ENCODE measurements at places on chromosomes 1 and 21. TPM values are rescaled to one million over a fixed set of nuclear protein-coding genes. Genes with fewer than 3 reads are reported as not detected.

- peak; percentile 33 for DNase-seq
Measured at GRCh38 chr1:36161641-36162531, 5.9 kb downstream of the MAP7D1 start.

GRCh38 chr1:68128157-68128556 lies 77.7 kb upstream of the DIRAS3 start:
- DNase-seq, result peak; percentile 41

- DNase-seq, result no peak
Measured at GRCh38 chr1:26696119-26696653, 371 bp downstream of the ARID1A start.

- DNase-seq, result no peak
Measured at GRCh38 chr1:236966636-236967035, 37.6 kb downstream of the MT1HL1 start.

DNA sequence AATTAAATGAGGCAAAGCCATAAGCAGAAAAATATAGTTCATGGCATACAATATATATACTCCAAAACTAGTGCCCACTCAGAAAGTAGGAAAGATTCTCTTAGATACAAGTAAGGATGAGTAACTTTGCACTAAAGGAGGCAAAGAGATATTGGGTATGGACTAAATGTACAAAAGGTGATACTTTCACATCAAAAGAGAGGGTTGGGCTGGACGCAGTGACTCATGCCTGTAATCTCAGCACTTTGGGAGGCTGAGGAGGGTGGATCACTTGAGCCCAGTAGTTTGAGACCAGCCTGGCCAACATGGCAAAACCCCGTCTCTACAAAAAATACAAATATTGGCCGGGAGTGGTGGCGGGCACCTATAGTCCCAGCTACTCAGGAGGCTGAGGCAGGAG lies 6.7 kb downstream of the KYAT3 start:
- DNase-seq, result no peak

- no peak for DNase-seq
Measured at GRCh38 chr1:42769811-42770210, 2.8 kb downstream of the C1orf50 start.

- DNase-seq, result no peak
Measured at GRCh38 chr1:78267513-78268218, 221.9 kb downstream of the GIPC2 start.

- no peak for DNase-seq
Measured at GRCh38 chr1:198607714-198608113, 31.1 kb upstream of the PTPRC start.

DNA sequence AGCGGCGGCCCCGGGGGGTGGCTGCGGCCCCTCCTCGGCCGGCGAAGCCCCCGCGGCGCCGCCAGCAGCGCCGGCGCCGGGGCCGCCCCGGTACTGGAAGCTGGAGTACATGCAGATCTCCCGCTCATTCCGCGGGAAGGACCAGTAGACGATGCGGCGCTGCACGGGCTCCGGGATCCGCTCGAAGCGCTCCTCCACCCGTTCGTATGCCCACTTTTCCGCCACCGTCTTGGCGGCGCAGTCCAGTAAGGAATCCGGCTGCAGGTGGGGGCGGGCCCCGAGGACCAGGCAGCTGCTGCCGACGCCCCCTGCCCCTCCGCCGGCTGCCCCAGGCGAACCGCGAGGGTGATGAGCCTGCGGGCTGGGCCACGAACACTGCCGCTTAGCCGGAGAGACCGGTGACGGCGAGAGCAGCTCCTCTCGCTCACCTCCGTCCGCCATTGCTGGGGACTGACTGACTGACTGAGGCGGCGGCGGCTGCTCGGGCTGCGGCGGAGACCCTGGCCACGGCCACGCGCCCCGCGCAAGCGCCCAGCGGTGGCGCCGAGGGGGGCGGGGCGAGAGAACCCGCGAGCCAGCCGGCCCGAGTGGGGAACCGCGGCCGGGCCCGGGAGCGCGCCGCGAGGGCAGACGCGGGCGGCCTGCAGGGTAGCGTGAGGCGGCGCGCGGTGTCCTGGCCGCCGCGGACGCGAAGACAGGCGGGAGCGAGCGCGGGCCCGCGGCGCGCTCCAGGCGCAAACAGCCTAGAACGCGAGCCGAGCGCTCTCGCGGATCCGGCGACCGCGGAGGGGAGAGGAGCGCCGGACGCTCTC lies at the start of gene ZSWIM5:
ZSWIM5 (minus strand) TSS at position 696 of the 812 bp plus-strand sequence; CDS start at position 441, 255 bp downstream.
- DNase-seq, result peak; percentile 51

ANGPTL3 gene
- total RNA-seq, result under 0.01 TPM

RIT1 gene
- total RNA-seq, result 33.7 TPM

ASTN1 gene
- total RNA-seq, result 0.16 TPM

SPRR2F gene
- total RNA-seq, result not detected

LCE2A gene
- total RNA-seq, result not detected
